Fibroblast of skin of back (primary cell): ENCODE measurements at places on chromosomes 4 and X.

GRCh38 chr4:137125011-137125410 is 407.3 kb downstream of the PCDH18 start:
- DNase-seq, result peak; percentile 79

DNA sequence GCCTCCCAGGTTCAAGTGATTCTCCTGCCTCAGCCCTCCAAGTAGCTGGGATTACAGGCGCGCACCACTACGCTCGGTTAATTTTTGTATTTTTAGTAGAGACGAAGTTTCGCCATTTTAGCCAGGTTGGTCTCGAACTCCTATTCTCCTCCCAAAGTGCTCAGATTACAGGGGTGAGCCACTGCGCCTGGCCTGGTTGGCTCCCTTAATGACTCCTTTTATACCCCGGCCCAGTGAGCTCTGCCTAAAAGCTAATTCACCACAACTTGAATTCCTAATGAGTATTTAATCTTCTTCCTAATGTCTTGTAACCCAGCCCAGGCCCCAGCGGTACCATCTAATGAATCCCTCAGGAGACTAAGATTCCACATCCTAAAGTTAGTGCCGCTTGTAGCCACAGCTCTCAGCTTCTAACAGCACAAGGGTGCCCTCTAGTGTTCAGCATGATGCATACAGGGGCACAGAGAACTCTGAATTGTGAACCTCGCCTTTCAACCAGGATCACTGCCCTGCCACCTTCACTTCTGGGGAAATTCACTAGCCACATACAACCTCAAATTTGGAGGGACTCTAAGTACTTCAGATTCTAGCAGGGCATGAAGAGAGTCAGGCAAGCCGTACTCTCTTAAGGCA is 89.5 kb downstream of the OR13H1 start:
- DNase-seq, result peak; percentile 42

DNA sequence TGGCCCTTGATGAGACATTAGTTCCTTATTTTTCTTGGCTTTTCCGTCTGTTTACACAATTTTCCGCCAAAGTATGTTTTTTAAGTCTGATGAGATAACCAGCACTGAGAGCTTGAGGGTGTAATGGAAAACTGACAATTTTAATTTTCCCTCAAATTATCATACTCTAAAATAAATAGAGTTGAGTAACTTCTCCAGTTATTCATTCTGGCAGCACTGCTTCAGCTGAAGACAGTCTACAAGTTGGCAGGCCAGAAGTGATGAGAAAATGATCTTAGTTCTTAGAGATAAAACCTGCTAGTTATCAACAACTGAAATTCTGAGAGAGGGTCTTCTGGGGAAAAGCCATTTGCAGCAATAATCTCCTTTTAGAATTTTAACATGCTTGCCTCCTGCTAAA is 241.6 kb upstream of the TET2 start:
- DNase-seq, result no peak

- DNase-seq, result no peak
Measured at GRCh38 chr4:5724377-5724776, 13.4 kb downstream of the EVC start.

DNA sequence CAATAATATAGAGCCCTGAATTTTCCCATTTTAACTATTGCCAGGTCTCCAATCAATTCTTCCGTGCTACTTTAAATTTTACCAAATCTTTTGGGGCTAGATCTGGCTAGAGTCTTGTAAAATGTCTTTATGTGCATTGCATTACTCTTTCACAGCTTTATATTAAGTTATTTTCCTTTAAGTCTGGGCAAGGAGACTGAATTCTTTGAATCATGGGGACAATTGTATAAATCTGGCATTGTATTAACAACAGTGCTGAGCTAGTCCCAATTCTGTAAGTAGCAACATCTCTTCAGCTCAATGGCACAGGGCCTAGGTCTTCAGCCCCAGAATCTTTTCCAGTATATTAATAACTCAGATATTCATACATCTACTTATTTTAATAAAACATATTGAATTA is 1080.4 kb upstream of the INTU start:
- no peak for DNase-seq

DNA sequence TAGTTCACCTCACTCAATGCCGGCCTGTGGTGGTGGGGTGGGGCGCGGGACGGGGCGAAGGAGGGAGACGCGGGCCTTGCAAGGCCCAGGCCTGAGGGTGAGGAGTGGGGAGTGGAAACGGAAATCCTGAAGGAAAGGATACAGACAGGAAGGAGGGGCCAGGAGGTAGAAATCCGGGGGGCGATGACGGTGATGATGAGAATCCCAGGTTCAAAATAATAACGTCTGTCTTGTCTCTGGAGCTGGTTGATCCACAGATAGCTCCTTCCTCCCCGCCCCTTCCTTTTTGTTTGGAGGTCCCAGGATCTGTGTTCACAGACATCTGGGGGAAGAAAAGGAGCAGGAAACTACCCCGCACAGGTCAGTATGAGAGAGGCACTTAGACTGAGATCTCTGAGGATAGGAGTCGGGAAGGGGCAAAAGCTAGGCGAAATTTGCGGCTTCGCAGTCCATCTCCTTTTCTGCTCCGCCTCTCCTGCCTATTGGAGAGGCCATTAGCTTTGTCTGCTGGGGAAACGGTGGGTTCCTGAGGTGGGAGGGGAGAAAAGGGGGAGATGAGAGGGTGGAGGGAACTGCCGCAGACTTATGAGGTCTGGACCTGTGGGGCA is 746 bp downstream of the TCEAL7 start:
- peak; percentile 8 for DNase-seq

GRCh38 chrX:10667143-10667542 is 46.8 kb upstream of the MID1 start:
- DNase-seq, result no peak

- DNase-seq, result no peak
Measured at GRCh38 chrX:153214934-153215333, 35.9 kb downstream of the MAGEA1 start.

- DNase-seq, result no peak
Measured at GRCh38 chr4:14807856-14808255, 194.4 kb upstream of the CPEB2 start.

DNA sequence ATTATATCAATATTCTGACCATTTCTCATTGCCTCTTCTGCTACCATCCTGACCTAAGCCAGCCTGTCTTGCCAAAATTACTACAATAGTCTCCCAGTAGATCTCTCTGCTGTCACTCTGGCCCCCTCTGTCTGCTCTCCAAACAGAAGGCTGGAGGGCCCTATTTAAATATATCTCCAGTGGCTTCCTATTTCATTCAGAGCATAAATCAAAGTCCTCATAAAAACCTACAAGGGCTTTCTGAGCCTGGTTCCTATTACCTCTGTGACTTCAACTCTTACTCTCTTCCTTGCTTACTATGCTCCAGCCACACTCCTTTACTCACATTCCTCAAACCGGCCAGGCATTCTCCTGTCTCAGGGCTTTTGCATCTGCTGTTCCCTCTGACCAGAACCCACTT is 19.0 kb downstream of the IGSF1 start:
- no peak for DNase-seq

DNA sequence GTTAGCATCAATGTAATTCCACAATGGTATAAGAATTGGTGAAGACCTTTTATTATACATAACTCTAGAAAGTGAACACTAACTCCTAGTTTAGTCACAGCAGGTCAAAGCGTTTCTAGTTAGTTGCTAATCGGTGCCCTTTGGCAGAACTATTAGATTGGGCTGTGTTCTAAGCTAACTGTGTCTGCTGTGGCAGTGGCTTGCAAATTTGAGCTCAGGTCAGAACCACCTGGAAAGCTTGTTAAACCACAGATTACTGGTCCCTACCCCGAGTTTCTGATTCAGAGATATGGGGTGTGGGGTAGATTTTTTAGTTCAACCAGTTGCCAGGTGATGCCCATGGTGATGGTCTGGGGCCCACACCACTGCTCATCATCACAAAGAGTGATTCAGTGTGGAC is 332.1 kb downstream of the UNC5C start:
- no peak for DNase-seq

DNA sequence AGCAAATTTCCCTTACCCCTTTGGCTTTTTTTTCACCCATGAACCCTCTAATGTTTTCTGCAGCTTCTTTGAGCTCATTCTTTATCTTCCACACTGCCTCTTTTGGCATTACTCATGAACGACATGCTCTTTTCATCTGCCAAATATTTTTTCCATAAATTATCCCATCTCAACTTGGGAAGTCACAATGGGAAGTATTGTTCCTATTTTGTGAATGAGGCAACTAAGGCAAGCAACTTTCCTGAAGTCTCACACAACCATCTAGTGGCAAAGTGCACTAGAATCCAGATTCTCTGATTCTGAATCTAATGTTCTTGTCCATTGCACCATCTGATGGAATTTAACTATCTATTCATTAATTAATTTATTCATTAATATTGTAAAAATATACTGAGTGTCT is 625 bp downstream of the RTL9 start:
- no peak for DNase-seq

DNA sequence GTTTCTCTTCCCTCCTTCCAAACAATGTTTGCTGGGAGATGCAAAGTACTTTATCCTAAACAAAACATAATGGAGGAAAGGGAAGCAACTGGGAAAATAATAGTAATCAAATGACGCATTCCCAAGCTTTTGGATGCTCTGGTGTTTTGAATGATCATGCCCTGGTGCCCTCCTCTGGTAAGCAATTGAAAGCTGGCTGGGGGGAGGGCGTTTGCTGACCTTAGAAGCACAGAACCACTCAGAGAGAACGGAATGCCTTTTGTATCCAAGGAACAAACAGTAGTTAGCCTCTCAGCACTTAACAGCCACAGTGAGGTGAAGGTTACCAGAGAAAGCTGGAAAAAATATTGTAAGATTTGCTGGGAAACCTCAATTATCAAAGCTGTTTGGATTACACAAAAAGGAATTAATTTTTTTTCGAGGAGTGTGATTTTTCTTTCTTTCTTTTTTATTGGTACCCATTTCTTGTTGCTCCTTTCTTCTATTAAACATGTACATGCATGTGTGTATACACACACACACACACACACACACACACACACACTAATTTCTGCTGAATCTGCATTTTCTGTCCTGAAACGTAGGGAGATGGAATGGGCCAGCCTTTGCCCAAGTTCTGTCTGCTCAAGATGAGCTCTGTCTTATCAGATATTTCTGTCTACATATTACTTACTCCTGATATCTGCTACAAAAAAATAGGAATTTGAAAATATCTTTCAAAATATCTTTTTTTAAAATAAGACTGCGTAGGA is 155.8 kb upstream of the IGFBP7 start:
- no peak for DNase-seq

DNA sequence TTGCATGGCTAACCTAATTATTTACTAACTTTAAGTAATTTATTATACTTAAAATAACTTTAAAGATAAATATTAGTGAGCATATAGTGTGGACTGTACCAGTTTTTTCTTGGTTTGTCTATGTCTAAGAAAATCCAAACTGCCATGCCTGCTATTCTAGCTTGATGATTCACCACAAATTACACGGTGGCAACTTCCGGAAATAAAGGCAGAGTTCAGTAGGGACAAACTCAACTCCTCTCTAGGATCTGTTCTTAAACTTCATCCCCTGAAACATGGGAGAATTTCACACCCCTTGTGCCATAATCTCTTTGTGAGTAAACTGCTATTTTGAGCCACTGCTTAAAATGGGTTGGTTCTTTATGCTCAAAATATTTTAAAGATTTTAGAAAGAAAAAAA is 213.6 kb upstream of the NRK start:
- DNase-seq, result no peak

DNA sequence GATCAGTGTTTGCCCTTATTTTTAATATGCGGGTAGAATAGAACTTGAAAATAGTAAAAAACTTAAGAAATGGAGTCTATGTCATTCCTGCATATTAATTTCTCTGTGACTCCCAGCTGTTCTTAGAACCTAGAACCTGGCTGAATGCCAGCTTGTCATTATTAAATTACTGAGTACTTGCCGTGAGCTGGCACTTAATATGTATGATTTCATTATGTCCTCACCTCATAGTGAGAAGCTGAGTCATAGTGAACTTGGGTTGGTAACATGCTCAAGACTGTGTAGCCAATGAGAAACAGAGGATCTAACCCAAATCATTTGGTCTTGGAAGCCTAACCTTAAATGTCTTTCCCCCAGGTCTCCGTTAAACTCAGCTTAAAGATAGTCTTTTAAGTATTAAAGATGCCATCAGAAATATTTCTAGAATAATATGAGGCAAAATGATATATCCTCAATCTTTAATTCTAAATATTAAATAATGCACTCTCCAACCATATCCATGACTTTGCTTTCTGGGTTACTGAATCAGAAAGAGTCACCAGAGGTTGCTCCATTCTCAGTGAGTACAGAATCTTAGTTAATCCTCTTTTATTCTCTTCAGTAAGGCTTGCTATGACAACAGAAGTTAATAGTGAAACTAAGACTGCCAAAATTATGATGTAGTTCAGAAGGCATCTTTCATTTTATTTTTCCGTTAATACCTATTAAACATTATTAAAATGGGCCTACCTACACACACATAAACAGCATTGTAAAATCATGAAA is 58.6 kb upstream of the TLL1 start:
- peak; percentile 16 for DNase-seq

GRCh38 chr4:42672359-42673081 is 15.6 kb upstream of the ATP8A1 start:
- no peak for DNase-seq

GRCh38 chr4:106238820-106239420 is 77.1 kb downstream of the TBCK start:
- DNase-seq, result peak; percentile 56

DNA sequence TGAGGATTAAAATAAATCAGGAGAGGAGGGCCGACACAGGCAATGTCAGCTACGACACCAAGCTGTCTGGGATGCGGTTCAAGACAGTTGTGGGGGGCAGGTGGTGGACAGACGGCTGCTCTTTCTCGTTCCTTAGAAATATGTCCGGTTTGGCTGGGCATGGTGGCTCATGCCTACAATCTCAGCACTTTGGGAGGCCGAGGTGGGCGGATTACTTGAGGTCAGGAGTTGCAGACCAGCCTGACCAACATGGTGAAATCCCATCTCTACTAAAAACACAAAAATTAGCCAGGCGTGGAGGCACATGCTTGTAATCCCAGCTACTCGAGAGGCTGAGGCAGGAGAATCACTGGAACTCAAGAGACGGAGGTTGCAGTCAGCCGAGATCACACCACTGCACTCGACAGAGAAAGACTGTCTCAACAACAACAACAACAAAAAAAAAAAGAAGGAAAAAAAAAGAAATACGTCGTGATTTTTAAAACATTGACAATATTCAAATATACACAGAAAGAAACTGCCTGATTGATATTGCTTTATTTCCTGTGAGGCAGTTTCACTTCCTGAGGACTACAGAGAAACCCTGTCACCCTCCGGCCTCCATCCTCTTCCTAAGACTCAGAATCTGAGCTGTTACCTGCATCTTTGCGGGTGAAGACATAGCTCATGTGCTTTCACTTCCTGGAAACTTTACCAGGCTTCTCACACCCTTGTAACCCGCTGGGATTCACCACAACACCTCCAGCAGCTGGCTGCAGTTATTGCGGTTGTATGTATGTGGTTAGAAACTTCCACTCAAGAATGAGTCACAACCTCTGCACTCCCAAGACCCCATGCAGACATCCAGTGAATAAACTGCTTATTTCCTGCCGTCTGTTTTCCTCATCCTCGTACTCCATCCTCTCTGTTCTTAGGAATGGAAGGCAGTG is 63.8 kb upstream of the STS start:
- DNase-seq, result peak; percentile 93

GRCh38 chr4:141851246-141851891 is 215.0 kb downstream of the IL15 start:
- peak; percentile 15 for DNase-seq

GRCh38 chr4:74133786-74134499 is 24.0 kb upstream of the MTHFD2L start:
- peak; percentile 95 for DNase-seq

- no peak for DNase-seq
Measured at GRCh38 chr4:2604614-2605013, 68.2 kb downstream of the FAM193A start.

GRCh38 chrX:112851161-112851779 is 10.6 kb upstream of the AMOT start:
- no peak for DNase-seq
